Body of pancreas (tissue), 4 donors: ENCODE measurements at places on chromosomes 4 and X. TPM values are rescaled to one million over a fixed set of nuclear protein-coding genes. Genes with fewer than 3 reads are reported as not detected.

HSPA4L gene
- 9.6 TPM for total RNA-seq

GRCh38 chr4:68906780-68907137 is 44.8 kb downstream of the UGT2A3 start:
- peak; percentile 28 for DNase-seq

GRCh38 chrX:113828470-113828869 is 755.4 kb upstream of the HTR2C start:
- DNase-seq: no peak

- DNase-seq: no peak
Measured at GRCh38 chrX:39299615-39300014, 498.4 kb downstream of the MID1IP1 start.

GRCh38 chr4:121740796-121741409 is 24.1 kb downstream of the SMIM43 start:
- no peak for DNase-seq

DNA sequence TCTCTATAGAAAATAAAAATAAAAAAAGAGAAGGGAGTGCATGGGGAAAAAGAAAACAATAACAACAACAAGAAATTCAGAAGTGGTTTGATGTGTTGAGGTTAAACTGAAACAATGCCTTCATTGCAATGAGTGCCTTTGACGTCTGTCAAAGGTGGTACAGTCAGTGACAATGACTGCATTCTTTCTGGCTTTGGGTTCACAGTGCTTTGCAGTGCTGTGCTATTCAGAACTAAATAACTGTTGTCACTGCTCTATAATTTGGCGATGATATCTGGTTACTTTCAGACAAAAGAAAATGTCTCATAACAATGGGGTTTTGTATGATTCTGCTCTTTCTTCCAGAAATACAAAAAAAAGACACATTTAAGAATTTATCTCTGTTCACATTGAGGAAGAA is 488.6 kb upstream of the MAGEB2 start:
- no peak for DNase-seq

- DNase-seq: no peak
Measured at GRCh38 chrX:53486285-53486684, 52.1 kb upstream of the HSD17B10 start.

NAA11 gene
- total RNA-seq: not detected

NDST4 gene
- total RNA-seq: not detected

DNA sequence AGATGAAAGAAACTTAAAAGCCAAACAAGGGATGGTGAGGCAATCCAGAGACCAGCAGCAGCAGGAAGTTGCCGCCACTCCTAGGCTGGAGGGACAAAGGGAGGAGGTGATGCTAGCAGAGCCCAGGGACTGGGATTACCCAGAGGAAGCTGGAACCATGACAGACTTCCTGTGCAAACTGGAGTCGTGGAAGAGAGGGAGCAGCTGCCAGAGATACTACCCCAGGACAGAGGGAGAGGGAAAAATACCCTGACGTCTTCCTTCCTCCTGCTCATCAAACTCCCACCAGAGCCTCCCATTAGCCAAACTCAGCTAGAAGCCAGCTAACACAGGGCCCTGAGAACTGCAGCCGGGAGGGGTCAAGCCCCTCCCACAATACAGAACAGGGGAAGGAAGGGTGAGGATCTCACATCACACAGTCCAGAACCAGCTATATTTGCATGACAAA is 101.2 kb upstream of the KLF3 start:
- peak; percentile 32 for DNase-seq

DNA sequence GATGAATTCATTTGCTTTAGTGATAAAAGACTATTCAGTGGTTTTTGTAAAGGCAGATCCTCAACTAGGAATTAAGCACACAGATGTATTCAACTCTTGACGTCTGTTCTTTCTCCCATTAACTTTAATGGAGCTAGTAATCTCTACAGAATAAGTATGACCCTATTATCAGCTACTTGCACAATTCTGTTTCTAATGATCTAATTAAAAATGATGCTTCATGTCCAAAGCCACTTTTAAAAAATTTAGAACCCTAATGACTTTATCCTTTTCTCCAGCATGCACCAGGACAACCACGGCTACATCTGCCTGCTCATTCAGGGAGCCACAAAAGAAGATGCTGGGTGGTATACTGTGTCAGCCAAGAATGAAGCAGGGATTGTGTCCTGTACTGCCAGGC is 85.4 kb downstream of the CBR4 start:
- no peak for DNase-seq

- DNase-seq: no peak
Measured at GRCh38 chr4:99811117-99811516, 5.5 kb upstream of the DAPP1 start.

SSX1 gene
- total RNA-seq: not detected

SLC25A4 gene
- total RNA-seq: 11.7 TPM

- no peak for DNase-seq
Measured at GRCh38 chr4:152687974-152688599, 8.3 kb upstream of the TMEM154 start.

DNA sequence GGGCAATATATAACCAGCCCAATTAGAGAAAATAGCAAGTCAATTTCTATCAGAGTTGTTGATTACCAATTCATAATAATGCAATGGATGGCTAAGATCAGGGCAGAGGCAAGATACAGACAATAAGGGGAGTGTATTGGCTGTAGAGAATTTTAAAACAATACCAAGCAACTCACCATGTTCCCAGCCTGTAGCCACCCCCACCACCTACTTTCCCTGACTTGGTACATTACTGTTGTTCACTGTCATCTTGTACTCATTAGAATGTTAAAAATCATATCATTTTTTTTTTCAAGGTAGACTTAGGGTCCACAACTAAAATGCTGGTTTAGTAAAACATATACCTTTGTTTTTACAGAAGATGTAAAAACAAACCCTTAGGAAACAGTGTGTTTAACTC is 27.7 kb downstream of the HNRNPD start:
- no peak for DNase-seq

GRCh38 chr4:89196056-89196674 is 84.8 kb downstream of the TIGD2 start:
- no peak for DNase-seq

GRCh38 chrX:83888585-83888984 is 27.6 kb downstream of the CYLC1 start:
- DNase-seq: no peak

- no peak for DNase-seq
Measured at GRCh38 chr4:183335369-183335940, 13.2 kb upstream of the CLDN24 start.

DNA sequence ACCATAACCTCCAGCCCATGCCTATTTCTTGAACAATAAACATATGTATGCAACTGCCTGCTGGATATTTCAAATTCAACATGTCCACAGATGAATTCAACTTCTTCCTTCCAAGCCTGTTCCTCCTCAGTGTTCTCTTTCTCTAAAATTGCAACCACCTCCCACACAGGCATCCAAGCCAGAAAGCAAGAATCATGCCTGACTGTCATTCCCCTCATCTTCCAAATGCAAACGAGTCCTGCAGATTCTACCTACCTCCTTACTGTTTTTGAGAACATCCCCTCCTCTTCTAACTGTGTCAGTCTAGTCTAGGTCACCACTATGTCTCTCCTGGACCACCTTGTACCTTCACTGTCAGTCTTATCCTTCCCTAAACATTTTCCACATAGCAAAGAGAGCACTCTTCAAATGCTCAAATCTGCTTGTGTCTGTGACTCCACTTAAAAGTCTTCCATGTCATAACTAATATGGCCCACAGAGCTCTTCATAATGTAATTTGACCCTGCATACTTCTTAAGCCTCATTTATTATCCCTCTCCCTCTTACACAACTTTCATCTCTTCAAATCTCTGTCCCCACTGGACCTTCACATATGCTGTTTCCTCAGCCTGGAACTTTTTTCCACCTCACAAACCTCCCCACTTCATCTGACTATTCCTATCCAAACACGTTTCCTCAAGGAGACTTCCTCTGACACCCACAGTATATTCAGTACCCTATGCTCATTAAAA is 25.7 kb downstream of the MAPK10 start:
- DNase-seq: no peak

HSD17B13 gene
- total RNA-seq: 19.7 TPM

NXF3 gene
- total RNA-seq: not detected

DDIT4L gene
- total RNA-seq: not detected

DNA sequence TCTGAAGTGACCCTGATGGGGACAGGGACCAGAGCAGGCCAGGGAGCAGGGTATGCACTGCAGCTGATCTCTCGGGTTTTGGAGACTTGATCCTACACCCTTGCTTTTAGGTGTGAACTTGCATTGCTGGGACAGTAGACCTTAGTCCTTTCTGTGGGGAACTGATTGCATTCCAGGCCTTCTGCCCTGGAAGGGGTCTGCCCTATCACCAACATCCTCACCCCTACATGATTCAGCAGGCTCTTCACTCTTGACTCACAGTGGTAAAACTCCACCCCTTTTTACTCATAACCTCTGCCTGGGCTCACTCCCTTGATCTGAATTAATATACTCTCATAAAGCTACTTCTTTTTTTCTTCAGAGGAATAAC is 6.6 kb upstream of the DDX60L start:
- no peak for DNase-seq

DNA sequence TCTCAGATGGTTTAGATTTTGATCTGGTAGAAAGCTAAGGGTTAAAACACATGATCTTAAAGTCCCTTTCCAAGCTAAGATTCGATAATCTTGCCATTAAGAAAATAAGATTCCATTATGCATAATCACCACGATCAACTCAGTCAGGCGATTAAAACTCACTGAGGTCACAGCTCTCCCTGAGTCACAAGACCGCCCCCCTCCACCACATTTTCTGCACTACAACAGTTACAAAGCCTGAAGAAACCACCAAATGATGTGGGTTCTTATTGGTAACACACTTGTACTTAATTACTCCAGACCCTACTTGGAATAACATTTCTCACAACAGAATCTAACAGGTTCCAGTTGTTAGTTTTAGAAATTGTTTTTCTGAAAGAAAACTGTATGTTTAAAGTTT is 62.8 kb downstream of the SH3KBP1 start:
- no peak for DNase-seq

HS3ST1 gene
- 0.78 TPM for total RNA-seq

- no peak for DNase-seq
Measured at GRCh38 chr4:133147286-133147821, 1.7 kb upstream of the PCDH10 start.
